ENCODE measurements at places on chromosomes 6 and 20. TPM values are rescaled to one million over a fixed set of nuclear protein-coding genes. Genes with fewer than 3 reads are reported as not detected.

DNA sequence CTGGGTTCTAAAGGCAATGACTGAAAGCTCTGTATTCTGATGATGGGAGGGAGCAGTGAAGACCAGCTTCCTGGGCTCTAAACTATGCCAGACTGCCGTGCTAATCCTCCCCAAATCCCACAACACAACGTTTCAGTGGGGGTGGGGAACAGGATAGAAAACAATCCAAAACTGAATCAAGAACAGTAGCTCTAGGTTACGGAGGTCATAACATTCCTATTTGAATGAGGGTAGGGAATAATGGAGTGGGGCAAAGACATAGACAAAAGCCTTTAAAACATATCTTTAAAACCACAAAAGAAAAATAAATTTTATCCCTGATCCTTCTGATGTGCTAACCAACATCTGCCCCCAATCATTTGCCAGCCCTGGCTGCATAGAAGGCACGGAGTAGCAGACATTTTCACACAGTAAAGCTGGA, 7.8 kb downstream of the USP49 start:
- DNase-seq: no peak
- no peak overlapping the region for H3K4me3 ChIP-seq
- no peaks in the 10 kb centered on the region for H3K4me1 ChIP-seq
- H3K36me3 ChIP-seq: no peaks in the 10 kb centered on the region

DNA sequence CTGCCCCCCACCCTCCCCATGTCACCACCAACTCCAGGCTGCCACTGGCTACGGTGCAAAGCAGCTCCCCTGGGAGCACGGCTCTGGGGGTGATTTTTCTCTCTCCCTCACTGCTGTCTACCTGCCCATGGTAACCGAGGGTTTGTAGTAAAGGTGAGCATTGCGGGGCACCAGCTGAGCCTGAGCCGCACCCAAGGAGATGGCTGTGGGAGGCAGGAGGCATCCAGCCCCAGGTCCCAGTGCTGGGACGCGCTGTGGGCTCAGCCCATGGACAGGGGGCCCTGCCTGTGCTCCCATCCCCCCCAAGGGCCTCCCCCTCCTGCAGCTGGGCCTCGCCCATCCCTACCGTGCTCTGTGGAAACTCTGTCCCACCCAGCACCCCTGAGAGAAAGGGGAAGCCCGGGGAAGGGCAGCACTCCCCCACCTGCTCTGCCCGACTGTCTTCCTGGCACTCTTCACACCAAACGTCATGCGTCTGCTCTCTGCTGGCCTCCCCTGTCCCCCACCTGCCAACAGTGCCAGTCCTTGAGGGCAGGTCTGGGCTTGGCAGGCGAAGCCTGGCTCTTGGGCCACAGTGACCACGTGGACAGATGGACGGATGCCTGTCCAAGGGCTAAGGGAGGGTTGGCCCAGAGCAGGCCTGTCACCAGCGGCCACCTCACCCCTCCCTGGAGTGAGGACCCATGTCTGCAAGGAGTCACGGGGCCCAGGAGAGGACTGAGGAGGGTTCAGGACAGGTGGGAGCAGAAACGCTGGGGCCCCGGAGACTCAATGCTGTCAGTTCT, 3.8 kb upstream of the CHRNA4 start:
- H3K36me3 ChIP-seq: no peaks in the 10 kb centered on the region
- no peak overlapping the region for H3K27ac ChIP-seq
- no peak overlapping the region for H3K4me3 ChIP-seq

DNA sequence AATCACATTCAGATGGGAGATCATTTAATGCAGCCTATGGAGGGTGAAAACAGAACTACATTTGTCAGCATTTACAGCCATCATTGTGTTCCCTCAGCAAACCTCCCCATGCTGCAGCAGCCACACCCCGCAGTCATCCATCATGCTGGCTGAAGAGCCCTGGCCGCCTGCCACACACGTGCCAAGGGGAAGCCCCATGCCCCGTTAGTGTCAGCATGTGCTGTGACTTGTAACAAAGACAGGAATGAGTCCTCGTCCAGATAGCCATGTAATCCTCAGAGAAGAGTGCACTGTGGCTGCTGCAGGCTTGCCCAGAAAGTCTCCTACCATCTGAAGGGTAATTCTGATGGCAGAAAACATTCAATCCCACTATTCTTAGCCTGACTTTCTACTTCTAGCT, 1097.8 kb downstream of the KIF16B start:
- no peak overlapping the region for H3K27ac ChIP-seq
- no peak overlapping the region for H3K4me3 ChIP-seq

- H3K36me3 ChIP-seq: no peaks in the 10 kb centered on the region
- no peaks in the 10 kb centered on the region for H3K27me3 ChIP-seq
- H3K4me3 ChIP-seq: no peak overlapping the region
- no peak overlapping the region for H3K27ac ChIP-seq
Measured at GRCh38 chr6:19446570-19446969, 390.6 kb upstream of the ID4 start.

GRCh38 chr20:54429364-54429763, 46.0 kb upstream of the DOK5 start:
- no peak overlapping the region for H3K27ac ChIP-seq
- H3K4me1 ChIP-seq: no peaks in the 10 kb centered on the region
- H3K36me3 ChIP-seq: no peaks in the 10 kb centered on the region
- no peak for DNase-seq

The CPNE5 gene
- 1.1 TPM for total RNA-seq

GRCh38 chr6:109372130-109372529, 10.1 kb downstream of the CD164 start:
- no peaks in the 10 kb centered on the region for H3K27me3 ChIP-seq
- H3K36me3 ChIP-seq: peaks cover 88% of the 10 kb centered on the region
- no peak overlapping the region for H3K4me3 ChIP-seq
- peaks cover 7% of the 10 kb centered on the region for H3K4me1 ChIP-seq
- DNase-seq: no peak

- H3K36me3 ChIP-seq: no peaks in the 10 kb centered on the region
- H3K4me1 ChIP-seq: no peaks in the 10 kb centered on the region
- no peak overlapping the region for H3K27ac ChIP-seq
Measured at GRCh38 chr6:8218861-8219260, 116.5 kb upstream of the EEF1E1 start.

GRCh38 chr6:18509871-18510643, 122.9 kb downstream of the RNF144B start:
- no peak overlapping the region for H3K4me3 ChIP-seq
- no peaks in the 10 kb centered on the region for H3K36me3 ChIP-seq
- H3K4me1 ChIP-seq: no peaks in the 10 kb centered on the region
- no peak overlapping the region for H3K27ac ChIP-seq
- DNase-seq: no peak
- peaks cover 5% of the 10 kb centered on the region for H3K27me3 ChIP-seq

- no peak overlapping the region for H3K27ac ChIP-seq
- no peaks in the 10 kb centered on the region for H3K4me1 ChIP-seq
- H3K36me3 ChIP-seq: no peaks in the 10 kb centered on the region
- H3K27me3 ChIP-seq: no peaks in the 10 kb centered on the region
Measured at GRCh38 chr6:104633125-104633524, 226.6 kb downstream of the HACE1 start.

DNA sequence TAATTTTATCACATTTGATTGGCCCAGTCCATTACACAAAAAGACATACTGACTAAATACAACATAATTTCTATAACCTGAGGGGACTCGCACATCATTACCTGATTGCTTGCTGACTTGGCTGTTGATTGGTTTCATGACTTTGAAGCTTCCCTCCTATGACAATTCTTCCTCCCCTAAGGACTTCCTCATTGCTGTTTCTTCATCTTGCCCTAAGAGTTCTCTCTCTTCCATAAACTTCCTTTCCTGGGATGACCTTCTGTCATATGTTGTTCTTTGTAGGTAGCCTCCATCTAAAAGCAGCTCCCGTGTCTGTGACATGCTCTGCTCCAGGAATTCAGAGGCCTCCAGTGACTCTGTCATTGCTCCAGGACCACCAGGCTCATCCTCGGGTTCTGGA, 22.6 kb downstream of the RSPH3 start:
- DNase-seq: no peak
- no peaks in the 10 kb centered on the region for H3K36me3 ChIP-seq
- H3K4me3 ChIP-seq: no peak overlapping the region
- H3K27me3 ChIP-seq: no peaks in the 10 kb centered on the region
- H3K27ac ChIP-seq: no peak overlapping the region

DNA sequence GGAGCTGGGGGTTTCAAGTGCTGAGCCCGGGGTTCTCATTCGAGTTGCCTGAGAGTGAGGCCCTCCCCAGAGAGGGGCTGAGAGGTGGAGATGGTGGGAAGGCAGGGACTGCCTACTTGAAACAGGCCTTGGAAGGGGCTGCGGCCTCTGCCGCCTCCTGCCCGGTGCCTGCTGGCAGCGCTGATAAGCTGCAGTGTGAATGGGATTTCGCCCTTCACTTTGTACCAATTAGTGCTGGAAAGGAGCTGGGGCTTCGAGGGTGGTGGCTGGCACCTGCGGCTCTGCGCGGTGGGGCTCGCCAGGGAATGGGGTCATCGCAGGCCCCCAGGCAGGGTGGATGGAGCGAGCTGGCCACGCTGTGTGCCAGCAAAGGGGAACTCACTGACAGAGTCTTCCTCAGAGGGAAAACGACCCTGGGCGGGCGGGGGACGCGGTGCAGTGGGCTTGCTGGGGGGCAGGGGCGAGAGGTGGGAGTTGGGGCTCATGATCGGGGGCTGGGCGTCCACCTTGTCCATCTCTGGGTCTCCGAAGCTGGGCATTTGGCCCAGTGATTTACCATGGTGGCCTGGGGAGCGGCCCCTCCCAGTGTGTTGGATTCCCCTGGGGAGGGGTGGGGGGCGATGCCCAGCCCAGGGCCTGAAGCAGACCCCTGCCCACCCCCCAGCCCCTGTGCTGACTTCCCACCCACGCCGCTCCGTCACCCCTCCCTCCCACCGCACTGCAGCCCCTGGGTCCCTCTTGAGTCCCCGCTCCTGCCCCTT, 22.9 kb downstream of the COL20A1 start:
- H3K27ac ChIP-seq: no peak overlapping the region
- DNase-seq: no peak
- no peaks in the 10 kb centered on the region for H3K36me3 ChIP-seq

DNA sequence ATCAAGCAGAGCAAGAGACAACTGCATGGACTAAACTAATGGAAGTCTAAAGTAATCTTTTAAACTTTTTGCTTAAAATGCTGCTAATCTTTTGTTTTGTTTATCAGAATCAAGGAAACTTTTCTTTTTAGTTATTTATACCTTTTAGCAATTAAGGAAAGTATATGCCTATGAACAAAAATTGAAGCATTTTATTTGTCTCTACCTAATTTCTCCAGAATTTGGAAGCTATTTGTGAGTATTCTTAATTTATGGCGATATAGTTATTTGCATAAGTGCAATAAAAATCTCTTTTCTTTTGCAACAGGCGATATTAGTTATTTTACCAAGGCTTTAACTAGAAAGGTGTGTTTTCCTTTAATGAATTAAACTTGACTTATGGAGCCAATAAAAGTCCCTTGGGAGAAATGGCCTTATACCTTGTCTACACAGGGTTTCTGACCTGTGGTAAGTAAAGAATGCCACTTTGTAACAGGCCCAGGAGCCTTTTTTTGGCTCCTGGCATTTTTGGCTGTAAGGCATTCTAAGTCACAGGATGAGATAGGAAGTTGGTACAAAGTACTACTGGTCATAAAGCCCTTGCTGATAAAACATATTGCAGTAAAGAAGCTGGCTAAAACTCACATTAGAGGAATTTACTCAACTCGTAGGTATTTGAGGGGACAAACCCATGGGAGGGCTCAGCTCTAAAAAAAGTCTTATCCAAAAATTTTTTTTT, 37.2 kb downstream of the TMEM14A start:
- no peak for DNase-seq
- H3K36me3 ChIP-seq: no peaks in the 10 kb centered on the region
- H3K27ac ChIP-seq: no peak overlapping the region

The MYL9 gene
- total RNA-seq: 1.6 TPM

DNA sequence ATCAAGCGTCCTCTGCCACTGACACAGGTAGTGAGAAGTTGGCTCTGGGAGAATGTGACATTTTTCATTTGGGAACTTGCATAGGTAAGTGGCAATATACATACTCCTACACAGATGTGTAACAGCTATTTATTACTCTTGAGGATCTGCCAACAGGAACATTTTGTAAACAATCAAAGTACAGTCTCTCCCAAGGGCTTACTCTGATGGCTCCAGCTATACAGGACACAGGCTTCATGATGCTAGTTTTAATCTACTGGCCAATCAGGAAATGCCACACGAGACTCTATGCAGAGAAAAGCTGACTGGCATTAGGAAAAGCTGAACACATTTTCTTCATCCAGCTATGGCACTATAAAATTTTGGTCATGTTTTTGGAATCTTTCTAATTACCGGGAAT, 57.8 kb downstream of the POPDC3 start:
- no peak overlapping the region for H3K4me3 ChIP-seq
- H3K4me1 ChIP-seq: no peaks in the 10 kb centered on the region
- DNase-seq: no peak
- H3K27me3 ChIP-seq: no peaks in the 10 kb centered on the region
- H3K36me3 ChIP-seq: no peaks in the 10 kb centered on the region

DNA sequence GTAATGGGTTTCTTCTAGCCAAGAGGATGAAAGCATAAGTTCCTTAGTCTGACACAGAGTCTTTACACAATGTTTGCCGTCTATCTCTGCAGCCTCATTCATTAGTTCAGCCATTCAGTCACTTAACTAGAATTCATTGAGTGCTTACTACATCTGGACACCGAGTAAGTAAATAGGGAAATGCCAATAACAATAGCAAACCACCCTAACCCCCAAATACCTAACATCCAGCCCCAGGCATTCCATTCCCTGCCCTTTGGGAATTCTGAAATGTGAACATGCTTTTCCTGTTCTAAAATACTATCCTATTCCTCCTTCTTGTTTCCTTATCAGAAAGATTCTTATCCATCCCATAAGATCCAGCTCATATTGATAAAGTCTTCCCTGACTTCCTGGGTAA, 277.6 kb upstream of the RNF217 start:
- H3K36me3 ChIP-seq: no peaks in the 10 kb centered on the region
- no peaks in the 10 kb centered on the region for H3K4me1 ChIP-seq
- H3K27me3 ChIP-seq: no peaks in the 10 kb centered on the region
- H3K27ac ChIP-seq: no peak overlapping the region
- no peak for DNase-seq
- H3K4me3 ChIP-seq: no peak overlapping the region

- H3K4me3 ChIP-seq: no peak overlapping the region
- H3K4me1 ChIP-seq: no peaks in the 10 kb centered on the region
- no peaks in the 10 kb centered on the region for H3K36me3 ChIP-seq
- no peak for DNase-seq
- no peak overlapping the region for H3K27ac ChIP-seq
Measured at GRCh38 chr6:119671105-119671504, 321.5 kb upstream of the MAN1A1 start.

The KCNQ2 gene
- 0.43 TPM for total RNA-seq

DNA sequence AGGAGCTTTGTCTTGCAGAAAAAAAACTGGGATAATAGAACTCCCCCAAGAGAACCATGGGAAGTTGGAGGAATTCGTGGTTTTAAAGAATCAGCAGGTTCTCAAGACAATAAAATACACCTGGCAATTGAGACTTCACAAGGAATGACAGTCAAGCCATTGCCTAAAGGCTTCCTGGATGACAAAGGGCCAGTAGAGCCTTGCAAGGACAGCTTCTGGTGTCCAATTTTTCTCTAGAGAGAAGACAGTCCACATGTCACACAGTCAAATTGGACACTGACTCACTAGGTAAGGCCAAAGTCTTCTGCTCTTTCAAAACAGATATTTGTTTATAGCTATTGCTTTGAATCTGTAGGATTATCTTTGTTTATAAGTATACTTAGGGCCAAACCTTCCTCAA, 80.3 kb upstream of the BMP5 start:
- H3K27me3 ChIP-seq: no peaks in the 10 kb centered on the region
- no peak overlapping the region for H3K4me3 ChIP-seq
- H3K4me1 ChIP-seq: no peaks in the 10 kb centered on the region
- DNase-seq: no peak
- no peaks in the 10 kb centered on the region for H3K36me3 ChIP-seq

Measured in T-cell (primary cell).